ENCODE measurements at places on chromosomes 3 and 15.

- peak; percentile 34 for DNase-seq
These were observed 100.2 kb downstream of the TMCC1 start for GRCh38 chr3:129793319-129793718.

GRCh38 chr3:149018247-149018646 lies 26.9 kb downstream of the GYG1 start:
- DNase-seq: no peak

- DNase-seq: no peak
These were observed 427.5 kb upstream of the ALCAM start for GRCh38 chr3:104939196-104939595.

DNA sequence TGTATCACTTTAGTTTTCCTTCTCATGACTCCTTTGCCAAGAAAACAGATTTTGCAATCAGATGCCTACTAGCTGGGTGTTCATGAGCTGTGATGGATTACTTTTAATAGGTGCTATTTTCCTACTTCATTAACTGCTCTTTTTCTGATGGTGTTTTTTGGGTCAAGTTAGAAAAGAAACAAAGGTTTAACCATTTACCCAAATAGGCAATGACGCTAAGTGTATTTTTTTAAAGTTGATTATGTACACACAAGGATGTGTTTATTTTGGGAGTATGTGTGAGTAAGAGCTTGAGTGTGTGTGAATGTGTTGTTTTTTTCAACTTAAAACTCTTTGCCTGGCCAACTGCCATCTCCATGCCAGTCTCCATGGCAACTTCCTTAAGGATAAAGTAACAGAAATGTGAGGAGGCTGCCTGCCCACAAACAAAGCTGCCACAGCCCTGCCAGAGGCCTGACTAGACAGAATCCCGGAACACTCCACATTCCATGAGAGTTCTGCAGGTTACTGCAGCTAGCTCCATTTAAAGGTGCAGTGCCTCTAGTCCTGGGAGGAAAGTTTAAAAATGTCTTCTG lies 215.6 kb upstream of the RBMS3 start:
- no peak for DNase-seq

DNA sequence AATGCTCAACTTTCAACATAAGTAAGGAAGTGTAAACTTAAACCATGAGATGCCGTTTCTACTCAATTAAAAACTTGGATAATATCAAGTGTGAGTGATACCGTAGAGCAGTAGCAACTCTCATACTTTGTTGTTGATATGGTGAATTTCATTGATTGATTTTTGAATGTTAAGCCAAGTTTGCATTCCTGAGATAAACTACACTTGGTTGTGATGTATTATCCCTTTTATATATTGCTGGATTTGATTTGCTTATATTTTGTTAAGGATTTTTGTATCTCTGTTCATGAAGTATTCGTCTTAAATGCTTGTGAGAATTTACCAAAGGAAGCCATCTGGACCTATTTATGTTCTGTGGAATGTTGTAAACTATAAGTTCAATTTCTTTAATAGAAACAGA lies 21.7 kb downstream of the SLMAP start:
- DNase-seq: no peak

GRCh38 chr3:52205727-52206372 lies 7.9 kb downstream of the ALAS1 start:
- no peak for DNase-seq
